NB4 (cell line): ENCODE measurements at places on chromosomes 1 and 21.

- peak; percentile 55 for DNase-seq
These were observed 210.9 kb upstream of the GALNT2 start for GRCh38 chr1:229856009-229856650.

- no peak for DNase-seq
These were observed 12.5 kb downstream of the QSOX1 start for GRCh38 chr1:180167021-180167701.

DNA sequence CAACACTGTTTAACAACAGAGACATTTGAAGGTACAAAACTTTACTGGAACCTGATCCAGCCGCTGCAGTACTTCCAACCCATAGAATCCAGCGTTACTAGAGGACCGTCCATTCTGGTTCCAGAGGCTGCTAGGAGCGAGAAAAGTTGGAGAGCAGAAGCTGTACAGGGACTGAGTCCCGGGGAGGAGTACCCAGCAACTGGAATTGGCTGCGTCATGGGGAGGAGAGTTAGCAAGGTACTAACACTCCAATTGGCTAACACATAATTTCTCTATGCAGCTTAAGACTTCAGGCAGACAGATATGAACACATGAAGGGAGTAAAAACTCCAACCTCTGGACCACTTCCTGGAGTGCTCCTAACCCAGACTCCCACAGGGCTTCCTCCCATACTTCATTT is 2.1 kb upstream of the QSOX1 start:
- no peak for DNase-seq

GRCh38 chr1:116544588-116545358 is 26.1 kb downstream of the CD58 start:
- DNase-seq = no peak

DNA sequence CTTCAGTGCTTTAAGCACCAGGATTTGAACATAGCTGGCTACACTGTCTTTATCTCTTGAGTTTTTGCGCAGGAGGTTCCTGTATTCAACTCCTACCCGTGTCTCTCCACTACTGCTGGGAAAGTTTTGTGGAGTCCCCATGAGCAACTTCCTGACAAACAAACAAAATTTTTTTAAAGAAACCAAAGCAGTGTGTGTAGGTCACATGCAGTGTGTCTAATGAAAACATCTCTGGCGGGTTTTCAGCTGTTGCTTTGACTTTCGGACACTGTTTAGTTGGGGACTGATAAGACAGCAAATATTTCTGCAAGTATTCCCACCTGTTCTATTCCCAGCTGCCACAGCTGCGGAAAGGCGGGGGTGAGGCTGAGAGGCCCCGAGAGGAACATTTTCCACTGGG is 2.0 kb downstream of the PSEN2 start:
- DNase-seq = no peak

DNA sequence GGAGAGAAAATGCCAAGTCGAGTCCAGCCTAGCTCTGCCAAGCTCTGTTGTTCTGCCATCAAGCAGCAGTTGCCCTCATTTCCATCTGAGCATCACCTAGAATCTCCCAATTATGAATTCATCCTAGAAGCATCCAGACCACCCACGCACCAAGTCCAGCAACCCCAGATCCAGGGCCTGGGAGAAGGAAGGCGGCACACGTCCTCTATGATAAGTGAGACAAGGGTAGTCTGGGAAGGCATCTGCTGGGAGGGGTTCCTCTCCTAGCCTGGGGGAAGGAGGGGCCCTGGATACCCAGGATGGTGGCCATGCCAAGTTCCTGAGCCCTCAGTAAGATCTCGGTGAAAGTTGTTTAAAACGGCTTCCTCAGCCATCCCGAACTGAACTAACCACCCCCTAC is 70.7 kb downstream of the VWA5B1 start:
- DNase-seq = no peak

DNA sequence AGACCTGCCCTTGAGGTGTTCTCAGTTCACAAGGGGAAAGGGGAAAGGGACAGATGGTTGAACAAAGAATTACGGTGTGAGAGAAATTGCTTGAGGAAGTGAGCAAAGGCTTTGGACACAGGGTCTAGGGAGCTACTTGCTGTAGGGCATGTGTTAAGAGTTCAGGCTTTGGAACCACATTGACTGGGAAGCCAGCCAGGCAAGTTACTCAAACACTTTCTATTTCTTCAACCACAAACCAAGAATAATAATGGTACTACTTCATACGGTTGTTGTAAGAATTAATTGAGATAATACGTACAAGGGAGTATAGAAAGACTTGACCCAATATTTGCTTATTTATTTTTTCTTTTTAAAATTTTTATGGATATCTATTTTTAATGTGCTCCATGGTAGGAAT is 26.6 kb downstream of the AK4 start:
- peak; percentile 59 for DNase-seq

- DNase-seq = no peak
These were observed 71.1 kb downstream of the LAMC1 start for GRCh38 chr1:183094351-183094750.

- DNase-seq = no peak
These were observed 5.1 kb upstream of the SPATC1L start for GRCh38 chr21:46189213-46189958.

- DNase-seq = peak; percentile 2
These were observed 39.0 kb downstream of the MRPL39 start for GRCh38 chr21:25568246-25568645.

- DNase-seq = no peak
These were observed 160.9 kb downstream of the TBX15 start for GRCh38 chr1:118827207-118827606.

DNA sequence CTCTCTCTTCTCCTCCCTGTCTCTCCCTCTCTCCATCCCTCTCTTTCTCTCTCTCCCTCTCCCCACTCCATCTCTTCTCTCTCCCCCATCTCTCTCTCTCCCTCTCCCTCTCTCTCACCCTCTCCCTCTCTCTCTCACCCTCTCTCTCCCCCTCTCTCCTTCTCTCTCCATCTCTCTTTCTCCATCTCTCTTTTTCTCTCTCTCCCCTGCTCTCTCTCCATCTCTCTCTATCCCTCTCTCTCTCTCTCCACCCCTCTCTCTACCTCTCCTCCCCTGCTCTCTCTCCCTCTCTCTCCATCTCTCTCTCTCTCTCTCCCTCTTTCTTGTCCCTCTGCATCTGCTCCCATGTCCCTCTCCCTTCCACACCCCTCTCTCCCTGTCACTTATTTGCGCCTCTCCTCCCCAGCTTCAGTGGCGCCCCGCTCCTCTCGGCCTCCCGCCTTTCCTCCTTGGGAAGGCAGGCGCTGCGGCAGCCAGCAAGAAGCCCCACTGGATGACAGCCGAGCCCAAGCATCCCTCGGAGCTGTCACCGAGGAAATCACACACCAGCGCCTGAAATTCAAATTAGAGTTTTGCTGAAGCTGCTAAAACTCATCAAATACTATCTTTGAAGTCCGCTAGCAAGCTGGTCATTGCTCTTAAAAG is 15.3 kb upstream of the EPHA8 start:
- DNase-seq = no peak

GRCh38 chr1:66723985-66724384 is 28.3 kb upstream of the DYNLT5 start:
- no peak for DNase-seq

DNA sequence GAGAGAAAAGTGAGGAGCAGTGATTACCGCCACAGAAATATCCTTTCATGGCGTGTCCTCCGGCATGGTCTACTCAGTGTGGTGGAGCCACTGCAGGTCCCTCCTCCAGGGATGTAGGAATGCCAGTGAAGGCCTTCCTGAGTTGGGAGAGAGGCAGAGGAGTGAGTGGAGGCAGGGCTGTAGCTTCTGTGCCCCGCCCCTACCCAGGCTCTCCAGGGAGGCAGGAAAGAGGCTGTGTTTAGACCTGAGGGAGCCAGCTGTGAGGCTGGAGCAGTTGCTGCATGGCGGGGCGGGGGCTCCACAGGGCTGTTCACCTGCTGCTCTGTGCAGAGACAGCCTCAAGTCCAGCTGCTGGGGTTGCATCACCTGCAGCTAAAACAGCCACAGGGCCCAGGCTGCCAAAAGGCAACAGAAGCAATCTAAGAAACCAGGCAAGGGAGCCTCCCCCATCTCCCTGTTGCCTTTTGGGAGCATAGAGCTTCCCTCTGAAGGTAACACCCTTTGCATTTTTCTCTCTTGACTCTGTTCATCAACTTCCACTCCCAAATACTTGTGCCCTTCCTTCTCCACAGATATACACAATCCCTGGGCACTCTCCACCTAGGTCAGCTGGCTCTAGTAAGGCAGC is 801 bp upstream of the ANXA9 start:
- peak; percentile 59 for DNase-seq

GRCh38 chr21:45153358-45154318 is 79.3 kb downstream of the ADARB1 start:
- DNase-seq = peak; percentile 87

DNA sequence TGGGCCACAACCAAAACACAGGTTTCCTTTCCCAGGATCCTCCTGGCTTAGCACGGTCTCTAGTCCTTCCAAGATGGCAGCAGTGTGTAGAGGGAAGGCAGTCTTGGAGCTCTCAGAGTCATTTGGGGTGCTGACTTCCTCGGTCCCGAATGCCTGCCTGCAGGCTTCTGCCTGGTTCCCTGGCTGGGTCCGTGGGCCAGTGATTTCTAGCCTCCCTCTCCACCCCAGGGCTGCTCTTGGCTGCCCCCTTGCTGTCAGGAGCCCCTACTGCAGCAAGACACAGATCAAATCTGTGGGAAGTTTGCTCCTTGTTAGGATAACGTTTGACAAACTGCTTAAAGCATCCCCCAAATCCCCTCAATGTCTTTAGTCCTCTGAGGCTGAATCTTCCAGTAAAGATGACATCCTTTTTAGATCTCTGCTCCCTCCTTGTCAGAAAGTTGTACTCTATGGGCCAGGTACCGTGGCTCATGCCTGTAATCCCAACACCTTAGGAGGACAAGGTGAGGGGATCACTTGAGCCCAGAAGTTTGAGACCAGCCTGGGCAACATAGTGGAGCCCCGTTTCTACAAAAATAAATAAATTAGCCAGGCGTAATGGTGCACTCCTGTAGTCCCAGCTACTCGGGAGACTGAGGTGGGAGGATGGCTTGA is 272.5 kb downstream of the RRAGC start:
- DNase-seq = peak; percentile 38

GRCh38 chr1:116817582-116818064 is 63.4 kb downstream of the CD2 start:
- DNase-seq = peak; percentile 77

DNA sequence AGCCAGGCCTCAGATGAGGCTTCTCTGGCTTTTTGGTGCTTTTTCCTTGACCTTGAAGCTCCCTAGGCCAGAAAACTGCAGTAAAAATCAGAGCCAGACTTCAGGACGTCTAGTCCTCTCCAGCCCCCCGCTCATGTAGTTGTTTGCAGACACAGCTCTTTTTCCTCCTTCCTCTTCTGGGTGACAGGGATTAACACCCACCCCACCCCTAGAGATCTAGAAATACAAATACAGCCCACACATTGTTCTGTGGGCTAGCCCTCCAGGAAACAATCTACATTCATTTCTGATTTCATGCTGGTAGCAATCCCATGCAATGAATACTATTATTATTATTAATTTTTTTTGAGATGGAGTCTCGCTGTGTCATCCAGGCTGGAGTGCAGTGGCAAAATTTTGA is 9.9 kb upstream of the CLSTN1 start:
- no peak for DNase-seq

GRCh38 chr1:155681776-155682175 is 6.8 kb downstream of the YY1AP1 start:
- no peak for DNase-seq

DNA sequence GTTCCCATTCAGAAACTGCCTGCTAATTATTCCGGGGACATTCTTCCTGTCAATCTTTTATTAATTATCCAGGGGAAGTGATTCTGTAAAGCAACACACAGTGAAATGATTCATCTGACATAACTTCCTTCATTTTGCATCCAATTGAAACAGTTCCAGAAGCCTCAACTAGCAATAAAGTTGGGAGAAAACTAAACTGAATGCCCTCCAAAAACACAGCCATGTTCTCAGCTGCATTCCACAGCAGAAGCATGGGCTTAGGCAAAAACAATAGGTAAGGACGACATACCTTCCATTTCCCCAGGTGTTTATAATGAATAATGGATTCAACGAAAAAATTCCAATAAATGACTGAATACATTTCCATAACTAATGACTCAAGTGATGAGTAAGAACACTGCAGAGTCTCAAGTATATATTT is 36.9 kb upstream of the TARBP1 start:
- DNase-seq = peak; percentile 50

GRCh38 chr1:3644273-3644672 is 5.6 kb downstream of the WRAP73 start:
- DNase-seq = no peak

- no peak for DNase-seq
These were observed 266.0 kb downstream of the SPATA17 start for GRCh38 chr1:217897100-217897499.

DNA sequence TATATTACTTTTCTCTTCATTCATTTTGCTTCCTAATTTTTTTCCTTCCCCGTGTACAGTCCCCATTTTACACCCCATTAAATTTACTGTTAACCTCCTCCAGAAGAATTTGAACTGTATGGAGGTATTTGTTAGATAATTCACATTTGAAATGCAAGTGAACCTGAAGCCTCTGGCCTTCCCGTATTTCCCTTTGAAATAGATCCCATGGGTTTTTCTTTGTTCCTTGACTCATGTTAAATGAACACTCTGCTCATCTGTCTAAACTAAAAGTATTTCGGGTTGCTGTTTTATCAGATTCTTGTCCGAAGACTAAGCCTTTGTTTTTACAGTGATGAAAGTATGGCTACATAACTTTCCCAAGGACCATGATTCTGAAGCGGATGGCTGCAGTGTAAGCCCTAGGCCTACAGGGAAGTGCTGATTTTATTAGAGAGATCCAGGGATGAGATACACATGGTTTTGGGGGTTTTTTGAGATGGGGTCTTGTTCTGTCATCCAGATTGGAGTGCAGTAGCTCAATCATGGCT is 187.9 kb downstream of the PATJ start:
- DNase-seq = no peak

- DNase-seq = no peak
These were observed 616.8 kb downstream of the RWDD3 start for GRCh38 chr1:95850763-95851162.

GRCh38 chr1:36322041-36322785 is 1.2 kb downstream of the EVA1B start:
- peak; percentile 36 for DNase-seq

- no peak for DNase-seq
These were observed 15.0 kb downstream of the CELSR2 start for GRCh38 chr1:109264379-109264755.

- DNase-seq = peak; percentile 56
These were observed 5.8 kb downstream of the VWA1 start for GRCh38 chr1:1441002-1441888.

GRCh38 chr1:109773203-109773899 is 9.6 kb upstream of the EPS8L3 start:
- peak; percentile 88 for DNase-seq

DNA sequence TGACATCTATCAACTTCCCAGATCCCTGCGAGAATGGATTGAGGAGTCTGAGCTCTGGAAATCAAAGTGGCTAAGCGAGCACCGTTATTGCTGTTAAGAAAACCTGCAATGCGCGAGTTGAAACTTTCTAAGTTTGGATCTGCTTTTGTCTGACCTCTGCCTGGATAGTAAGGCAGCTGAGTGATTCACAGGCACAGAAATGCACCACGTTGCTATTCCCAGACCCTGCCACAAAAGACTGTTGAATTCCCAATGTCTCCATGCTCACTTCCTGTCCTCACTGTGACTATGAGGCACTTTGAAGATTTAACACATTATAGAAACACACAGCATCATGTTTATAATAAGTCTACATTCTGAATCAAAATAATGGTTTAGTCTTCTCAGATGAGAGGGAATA is 27.1 kb upstream of the CNIH3 start:
- DNase-seq = no peak
